ENCODE measurements at places on chromosomes 16 and 17.

- DNase-seq: no peak
Observed at GRCh38 chr16:47613251-47613650, 152.1 kb downstream of the PHKB start.

DNA sequence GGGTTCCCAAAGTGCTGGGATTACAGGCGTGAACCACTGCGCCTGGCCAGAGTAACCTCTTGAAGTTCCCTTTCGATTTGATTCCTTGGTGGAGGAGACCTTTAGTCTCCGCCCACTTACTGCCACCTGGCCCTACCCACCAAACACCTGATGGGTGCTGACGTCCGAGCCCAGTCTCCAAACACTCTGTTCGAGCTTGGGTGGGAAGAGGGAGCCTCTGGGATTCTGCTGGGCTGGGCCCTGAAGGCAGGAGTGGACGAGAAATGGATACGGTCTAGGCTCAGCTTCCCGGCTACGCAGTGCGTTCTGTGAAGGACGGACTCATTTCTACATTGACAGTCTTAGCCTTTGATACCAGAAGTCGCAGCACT is 870 bp upstream of the ITGA3 start:
- no peak for DNase-seq

GRCh38 chr17:36851250-36851649 is 86.0 kb upstream of the LHX1 start:
- DNase-seq: peak; percentile 11

- DNase-seq: no peak
Observed at GRCh38 chr16:25148568-25149215, 37.1 kb downstream of the LCMT1 start.

DNA sequence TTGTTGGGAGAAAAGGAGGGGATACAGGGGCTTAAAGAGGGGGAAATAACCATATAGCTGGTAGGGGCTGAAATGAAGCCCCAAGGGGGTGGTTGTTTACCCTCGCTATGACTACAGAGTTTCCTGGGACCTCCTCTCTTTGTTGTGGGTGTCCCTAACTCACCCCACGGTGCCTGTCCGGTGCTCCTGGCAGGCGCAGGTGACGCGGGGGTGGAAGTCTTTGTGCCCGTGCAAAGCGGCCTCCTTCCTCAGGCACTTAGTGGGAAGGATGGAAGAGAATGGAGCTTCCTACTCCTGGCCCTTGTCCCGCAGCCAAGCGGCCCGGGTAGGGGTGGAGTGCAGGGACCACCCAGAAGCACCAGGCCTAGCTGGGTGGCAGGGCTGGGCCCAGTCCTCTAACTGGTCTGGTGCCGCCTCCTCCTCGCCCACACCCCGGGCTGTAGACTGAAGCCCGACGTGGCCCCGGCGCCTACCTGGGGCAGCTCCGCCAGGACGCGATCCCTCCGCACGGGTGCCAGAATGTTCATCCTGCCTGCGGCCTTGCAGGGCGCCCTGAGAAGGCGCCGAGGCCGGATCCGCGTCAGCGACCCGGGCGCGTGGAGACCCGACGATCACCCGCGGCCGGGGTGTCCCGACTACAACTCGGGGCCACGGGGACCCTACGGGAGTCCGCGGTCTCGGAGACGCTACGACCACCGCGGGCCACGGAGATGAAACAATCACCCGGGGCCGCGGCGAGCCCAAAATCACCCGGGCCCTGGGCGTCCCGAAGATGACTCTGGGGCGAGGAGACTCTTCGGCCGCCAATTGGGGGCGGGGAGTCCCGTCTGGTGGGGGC is 709 bp downstream of the RAB34 start:
- peak; percentile 57 for DNase-seq

GRCh38 chr17:60391471-60392041 is 377 bp downstream of the USP32 start:
- no peak for DNase-seq

DNA sequence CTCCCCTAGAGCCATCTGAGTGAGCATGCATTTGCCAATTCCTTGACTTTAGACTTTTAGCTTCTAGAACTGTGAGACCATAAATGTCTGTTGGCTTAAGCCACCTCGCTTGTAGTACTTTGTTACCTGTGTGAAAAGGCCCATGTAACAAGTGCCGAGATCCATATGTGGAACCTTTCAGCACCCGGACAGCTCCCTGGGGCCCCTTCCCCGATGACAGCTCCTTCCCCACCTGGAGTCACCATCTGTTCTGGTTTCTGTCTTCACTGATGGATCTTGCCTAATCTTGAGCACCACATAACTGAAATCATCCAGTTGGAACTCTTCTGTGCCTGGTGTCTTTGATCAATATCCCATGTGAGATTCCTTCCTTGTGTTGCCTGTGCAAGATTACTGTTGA is 78.9 kb upstream of the EEF2KMT start:
- no peak for DNase-seq

GRCh38 chr17:17348872-17349723 is 45.9 kb downstream of the NT5M start:
- DNase-seq: no peak

GRCh38 chr16:27254262-27254811 is 14.2 kb downstream of the NSMCE1 start:
- DNase-seq: no peak

GRCh38 chr16:48542966-48543365 is 67.0 kb downstream of the N4BP1 start:
- no peak for DNase-seq

- no peak for DNase-seq
Observed at GRCh38 chr17:14417336-14417735, 116.5 kb downstream of the HS3ST3B1 start.

DNA sequence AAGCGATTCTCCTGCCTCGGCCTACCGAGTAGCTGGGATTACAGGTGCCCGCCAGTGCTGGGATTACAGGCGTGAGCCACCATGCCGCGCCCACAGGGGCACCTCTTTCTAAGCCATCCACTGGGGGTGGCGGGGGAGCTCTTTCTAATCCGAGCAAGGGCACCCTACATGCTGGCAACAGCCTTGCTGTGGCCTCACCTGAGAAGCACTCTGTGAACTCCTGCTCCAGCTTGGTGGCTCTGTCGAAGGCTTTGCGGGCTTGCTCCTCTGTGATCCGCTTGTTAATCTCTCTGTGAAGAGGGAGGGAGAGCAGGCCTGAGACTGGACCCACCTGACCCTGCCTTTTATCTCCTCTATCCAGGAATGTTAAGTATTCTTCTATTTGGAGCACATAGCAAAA is 11.9 kb upstream of the ASGR1 start:
- DNase-seq: no peak

- DNase-seq: no peak
Observed at GRCh38 chr16:10575506-10576130, 4.8 kb downstream of the EMP2 start.

DNA sequence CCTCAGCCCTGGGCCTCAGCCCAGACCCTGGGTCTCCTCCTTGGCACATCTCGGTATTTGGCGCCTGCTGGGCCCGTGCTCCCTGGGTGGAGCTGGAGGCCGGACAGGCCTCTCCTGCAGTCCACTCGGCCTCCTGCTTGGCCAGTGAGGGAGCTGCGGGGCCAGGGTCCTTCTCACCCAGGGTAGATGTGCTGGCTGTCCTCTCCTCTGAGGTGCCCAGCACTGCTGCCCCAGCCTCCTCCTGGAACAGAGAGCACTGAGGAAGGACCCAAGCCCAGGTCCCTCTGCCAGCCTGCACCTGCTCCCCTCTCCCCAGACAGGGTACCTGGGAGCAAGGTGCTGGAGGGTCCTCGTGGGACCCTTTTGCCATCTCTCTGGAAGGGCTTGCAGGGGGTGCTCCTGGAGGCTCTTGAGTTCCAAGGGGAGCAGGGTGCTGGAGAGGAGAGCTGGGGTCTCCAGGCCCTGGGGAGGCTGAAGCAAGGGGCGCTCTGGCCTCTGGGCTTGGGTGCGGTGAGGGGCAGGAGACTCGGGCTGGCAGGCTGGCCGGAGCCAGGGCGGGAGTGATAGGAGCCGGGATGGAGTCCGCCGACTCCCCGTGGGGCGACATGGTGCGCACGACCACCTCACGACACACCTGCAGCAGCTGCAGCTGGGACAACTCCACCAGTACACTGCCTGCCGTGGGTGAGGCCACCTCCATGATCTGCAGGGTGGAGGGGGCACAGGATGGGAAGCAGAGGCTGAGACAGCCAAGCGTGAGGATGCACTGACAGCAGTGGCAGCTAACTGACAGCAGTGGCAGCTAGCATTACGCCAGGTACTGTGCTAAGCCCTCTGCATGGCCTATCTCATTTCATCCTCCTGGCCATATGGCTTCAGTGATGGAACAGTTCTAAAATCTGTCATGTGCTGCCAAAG is 17.8 kb downstream of the TSPOAP1 start:
- no peak for DNase-seq

DNA sequence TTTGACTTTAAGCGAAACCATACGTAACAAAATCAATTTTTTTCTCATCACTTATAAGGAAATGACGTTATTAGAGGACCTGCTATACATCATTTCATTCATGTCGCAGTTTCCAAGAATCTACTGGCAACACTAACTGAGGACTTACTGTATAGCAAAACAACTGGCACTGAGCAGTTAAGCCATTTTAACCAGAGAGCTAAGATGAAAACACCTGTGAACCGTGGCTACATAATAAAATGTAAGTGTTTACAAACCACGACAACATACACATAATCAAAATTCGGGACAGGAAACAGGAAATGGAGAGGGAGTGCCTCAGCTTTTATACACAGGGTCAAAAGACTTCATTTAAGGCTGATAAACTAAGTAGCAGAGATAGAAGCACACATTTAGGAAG is 29.5 kb downstream of the METTL16 start:
- DNase-seq: no peak

- DNase-seq: peak; percentile 34
Observed at GRCh38 chr16:86044241-86044671, 145.3 kb downstream of the IRF8 start.

DNA sequence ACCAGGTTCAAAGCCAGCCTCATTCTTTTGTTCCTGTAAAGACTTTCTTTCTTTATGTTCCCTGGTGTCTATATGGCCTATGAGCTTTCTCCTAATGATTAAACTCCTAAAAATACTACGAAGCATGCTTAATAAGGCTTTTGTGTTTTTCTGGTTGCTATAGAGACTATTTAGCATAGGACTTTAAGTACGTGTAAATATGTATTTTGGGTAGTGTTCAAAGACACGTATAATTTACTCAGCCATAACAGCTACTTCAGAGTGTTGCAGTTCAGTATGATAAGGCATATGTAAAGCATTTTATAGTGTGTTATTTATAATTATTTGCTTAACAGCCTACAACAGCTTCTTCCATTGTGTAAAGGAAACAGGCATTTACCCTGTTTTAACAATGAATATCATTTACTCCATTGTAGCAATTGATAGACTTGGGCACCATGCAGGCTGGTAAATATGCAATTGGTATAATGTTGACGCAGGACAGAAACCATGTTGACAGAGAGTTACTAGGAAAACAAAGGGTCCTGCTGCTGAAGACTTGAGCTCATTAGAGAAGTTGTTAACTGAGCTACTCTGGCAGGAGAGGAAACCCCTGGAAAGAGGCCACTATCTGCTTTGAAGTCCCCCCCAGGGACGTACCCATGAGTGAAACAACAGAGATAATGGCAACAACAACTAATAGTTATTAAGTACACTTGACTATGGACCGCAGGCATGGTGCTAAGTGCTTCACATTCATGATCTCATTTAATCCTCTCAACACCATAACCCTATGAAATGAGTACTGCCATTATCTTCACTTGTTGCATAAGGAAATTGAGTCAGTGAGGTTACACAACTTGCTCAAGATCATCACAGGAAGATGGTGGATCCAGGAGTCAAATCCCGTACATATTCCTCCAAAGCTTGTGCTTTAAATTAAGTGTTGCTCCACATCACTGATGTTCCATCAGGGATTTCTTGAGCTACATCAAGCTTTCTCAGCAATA is 342.2 kb upstream of the DYNLRB2 start:
- DNase-seq: peak; percentile 13

DNA sequence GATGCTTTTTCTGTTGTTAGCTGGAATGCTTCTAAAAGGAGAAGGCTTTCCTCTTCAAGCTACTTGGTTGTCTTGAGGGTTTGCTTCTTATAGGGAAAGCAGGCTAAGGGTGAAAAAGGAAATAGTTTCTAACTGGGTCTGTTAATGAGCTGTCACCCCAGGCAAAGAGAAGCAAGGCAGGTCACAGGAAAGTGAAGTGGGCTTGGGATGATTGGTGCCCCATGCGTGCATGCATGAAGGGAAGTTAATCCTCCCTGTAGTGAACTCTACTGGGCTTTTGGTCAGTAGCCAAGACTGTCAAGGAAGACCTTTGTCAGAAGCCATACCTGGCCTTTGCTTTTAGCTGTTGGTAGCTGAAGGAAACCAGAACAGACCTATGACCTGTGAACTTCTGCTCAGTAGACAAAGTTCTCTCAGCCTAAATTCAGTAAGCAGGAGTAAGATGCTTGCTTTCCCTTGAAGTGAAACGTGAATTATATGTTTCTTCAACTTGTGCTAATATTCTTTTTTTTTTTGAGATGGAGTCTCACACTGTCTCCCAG is 16.5 kb downstream of the TENT4B start:
- DNase-seq: no peak

GRCh38 chr16:65136681-65137080 is 14.8 kb upstream of the CDH11 start:
- peak; percentile 27 for DNase-seq

GRCh38 chr16:78920621-78921020 is 679.9 kb downstream of the MAF start:
- no peak for DNase-seq

Measured in fibroblast of skin of scalp (primary cell).